Tibial artery (tissue), 4 donors: ENCODE measurements at places on chromosomes 1 and 21.
A peak's percentile ranks its signal among the peaks of the same experiment; 100 is the strongest.

DNA sequence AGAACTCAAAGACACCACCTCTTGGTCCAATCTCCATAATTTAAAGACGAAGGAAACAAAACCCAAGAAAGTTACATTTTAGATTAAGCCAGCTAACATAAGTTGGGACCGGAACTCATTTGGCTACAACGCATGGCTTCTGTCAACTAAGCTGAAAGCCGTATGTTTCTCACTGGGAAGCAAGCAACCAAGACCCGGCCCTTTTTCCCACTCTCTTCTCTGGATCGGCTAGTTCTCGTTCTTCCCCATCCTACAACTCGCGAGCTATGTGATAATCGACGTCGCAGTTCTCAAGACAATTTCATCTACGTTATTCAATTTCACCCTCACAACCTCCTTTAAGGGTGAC is 601 bp downstream of the CCT8 start:
- no peak for DNase-seq

DNA sequence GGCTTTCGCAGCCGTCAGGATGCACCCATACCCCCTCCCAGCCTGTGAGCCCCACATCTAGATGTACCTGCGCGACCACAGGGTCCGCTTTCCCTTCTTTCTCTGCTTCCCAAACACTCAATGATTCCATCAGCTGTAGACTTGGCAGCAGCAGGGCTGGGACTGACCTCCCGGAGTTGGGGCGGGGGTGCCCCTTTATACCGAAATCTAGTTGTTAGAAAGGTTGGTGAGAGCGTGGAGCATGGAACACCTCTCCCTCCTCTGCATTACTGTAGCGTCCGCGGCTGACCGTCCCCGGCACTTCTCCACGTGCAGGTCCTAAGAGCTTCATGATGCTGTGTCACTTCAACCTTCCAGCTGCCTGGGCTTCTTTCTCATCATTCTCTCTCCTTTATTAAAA is 21.1 kb upstream of the ACTRT2 start:
- DNase-seq, result peak; percentile 54

DNA sequence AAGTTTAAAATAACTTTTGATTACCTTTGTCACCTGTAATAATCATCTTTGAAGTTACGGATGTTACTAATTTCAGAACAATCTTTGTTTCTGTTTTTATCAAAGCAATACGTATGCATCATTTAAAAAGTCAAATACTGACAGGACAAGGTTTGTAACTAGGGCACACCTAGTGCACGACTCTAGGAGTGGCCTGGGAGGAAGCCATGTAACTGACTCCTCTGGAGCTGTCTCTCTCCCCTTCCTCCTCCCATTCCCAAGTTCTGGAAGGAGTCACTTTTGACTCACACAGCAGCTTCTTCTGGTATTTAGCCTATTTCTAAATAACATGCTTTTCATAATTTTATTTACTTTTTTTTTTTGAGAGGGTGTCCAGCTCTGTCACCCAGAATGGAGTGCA is 11.8 kb upstream of the RAP1GAP start:
- no peak for DNase-seq

DNA sequence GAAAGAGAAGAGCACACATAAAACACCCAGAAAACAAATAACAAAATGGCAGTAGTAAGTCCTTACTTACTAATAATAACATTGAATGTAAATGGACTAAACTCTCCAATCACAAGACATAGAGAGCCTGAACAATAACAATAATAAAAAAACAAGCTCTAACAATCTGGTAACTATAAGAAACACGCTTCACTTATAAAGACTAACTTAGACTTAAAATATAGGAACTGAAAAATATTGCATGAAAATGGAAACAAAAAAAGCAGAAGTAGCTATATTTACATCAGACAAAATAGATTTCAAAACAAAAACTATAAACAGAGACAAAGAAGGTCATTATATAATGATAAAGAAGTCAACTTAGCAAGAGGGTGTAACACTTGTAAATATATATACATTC is 83.1 kb upstream of the LYPLAL1 start:
- no peak for DNase-seq

- DNase-seq, result no peak
Observed at GRCh38 chr1:208238710-208239472, 5.3 kb downstream of the PLXNA2 start.

- no peak for DNase-seq
Observed at GRCh38 chr21:42150474-42151085, 68.4 kb upstream of the ABCG1 start.
